Cardiac fibroblast (primary cell): ENCODE measurements at places on chromosomes 4 and X.

DNA sequence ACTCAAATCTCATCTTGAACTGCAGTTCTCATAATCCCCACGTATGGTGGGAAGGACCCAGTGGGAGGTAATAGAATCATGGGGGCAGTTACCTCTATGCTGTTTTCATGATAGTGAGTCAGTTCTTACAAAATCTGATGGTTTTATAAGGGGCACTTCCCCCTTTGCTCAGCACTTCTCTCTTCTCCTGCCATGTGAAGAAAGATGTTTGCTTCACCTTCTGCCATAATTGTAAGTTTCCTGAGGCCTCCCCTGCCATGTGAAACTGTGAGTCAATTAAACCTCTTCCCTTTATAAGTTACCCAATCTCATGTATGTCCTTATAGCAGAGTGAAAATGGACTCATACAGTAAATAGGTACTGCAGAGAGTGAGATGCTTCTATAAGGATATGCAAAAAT, 1050.6 kb upstream of the GRIA3 start:
- no peak for DNase-seq

DNA sequence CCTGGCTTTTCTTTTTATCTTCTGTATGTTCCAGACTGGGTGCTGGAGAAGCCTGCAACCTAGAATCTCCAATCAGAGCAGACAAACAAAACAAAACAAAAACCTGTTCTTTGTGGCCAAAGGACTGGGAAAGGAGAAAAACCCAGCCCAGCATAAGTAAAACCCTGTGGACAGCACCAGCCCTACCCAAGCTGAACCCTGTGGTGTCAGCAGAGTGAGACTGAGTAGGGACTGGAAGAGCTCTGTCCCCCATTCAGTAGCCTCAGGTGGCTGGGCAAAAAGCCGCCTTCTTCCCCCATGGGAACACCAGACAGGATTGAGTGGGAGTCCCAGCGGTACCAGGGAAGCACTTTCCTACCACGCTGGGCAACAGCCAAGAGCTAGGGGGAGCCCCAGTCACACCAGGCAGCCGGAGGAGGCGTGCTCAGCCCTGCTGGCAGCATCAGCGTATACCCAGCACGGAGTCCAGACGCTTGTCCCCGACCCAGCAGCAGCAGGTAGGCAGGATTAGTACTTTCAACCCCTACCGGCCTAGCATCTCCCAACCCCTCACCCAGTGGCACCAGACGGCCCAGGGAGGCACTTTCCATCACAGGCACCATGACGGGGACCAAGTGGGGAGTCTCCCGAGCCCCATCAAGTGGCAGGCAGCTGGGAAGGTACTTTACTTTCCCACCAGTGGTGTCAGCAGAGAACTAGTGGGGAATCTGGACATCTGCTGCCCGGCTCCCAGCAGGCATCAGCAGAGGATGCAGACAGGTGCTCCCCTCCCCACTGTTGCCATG, 8.6 kb upstream of the JADE3 start:
- peak; percentile 70 for DNase-seq

DNA sequence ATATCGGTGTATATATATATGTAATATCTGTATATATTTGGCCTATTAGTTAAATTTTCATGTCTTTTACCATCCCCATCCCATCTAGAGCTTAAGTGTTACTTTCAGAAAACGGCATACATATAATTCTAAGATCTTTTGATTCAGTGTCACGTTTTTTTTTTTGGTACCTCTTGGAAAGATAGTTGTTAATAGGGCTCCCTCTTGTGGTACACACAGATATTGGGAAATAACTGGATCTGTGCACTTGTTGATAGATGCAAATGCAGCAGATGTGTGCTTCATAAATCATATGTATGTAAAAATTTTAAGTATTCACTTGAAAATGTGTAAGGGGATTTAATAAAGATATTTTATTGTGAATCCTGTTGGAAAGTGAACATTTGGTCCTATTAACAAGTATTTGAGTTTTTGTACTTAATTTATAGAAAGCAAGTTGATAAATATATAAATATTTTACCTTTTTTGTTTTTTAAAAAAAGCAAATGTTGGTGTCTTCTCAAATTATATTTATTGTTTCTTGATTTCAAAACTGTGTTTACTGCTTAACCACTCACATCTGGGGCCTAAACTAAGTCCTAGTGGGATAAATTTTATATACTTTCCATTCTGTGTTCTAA, 74.7 kb downstream of the PAQR3 start:
- DNase-seq = peak; percentile 90

DNA sequence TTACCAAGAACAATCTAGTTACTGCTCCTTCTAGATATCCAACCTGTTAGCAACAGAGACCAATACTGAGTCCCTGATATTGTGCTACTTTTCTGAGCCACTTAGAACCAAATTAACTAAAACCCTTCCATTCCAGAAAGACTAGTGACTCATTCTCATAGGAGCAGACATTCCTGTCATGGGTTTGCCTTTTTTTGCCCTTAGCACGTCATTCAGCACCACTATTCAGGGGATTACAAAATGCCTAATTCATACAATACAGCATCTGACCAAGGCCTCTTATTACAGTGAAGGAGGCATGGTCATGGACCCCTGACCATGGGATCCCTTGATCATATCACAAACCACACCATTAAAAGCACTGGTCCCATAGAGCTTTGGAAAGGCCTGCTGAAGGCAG, 123.8 kb upstream of the CXCL13 start:
- DNase-seq = peak; percentile 43

- no peak for DNase-seq
Measured at GRCh38 chr4:149523039-149523438, 292.6 kb downstream of the IQCM start.

GRCh38 chr4:8731364-8731763, 138.8 kb downstream of the CPZ start:
- no peak for DNase-seq

- DNase-seq = peak; percentile 59
Measured at GRCh38 chr4:86918539-86919072, 16.2 kb upstream of the AFF1 start.

- DNase-seq = no peak
Measured at GRCh38 chr4:85946821-85947220, 413.0 kb downstream of the MAPK10 start.

DNA sequence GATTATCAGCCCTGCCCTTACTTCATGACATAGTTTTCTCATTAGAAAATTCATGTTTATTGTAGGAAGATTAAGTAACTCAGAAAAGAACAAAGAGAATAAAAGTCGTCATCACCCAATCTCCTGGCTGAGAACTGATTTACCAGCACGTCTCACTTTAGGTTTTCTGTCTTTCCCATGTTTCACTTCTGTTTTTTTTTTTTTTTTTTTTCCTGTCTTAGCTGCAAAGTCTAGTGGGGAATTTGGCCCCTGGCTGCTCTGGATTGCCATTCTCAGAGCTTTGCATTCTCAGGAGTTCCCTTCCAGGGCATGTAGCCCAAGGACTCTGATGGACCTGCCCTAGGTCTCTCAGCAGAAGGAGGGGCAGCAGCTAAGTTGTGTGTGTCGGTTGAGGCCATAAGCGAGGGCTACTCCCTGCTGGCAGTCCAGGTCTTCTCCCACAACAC, 57.8 kb downstream of the TMEM131L start:
- no peak for DNase-seq

DNA sequence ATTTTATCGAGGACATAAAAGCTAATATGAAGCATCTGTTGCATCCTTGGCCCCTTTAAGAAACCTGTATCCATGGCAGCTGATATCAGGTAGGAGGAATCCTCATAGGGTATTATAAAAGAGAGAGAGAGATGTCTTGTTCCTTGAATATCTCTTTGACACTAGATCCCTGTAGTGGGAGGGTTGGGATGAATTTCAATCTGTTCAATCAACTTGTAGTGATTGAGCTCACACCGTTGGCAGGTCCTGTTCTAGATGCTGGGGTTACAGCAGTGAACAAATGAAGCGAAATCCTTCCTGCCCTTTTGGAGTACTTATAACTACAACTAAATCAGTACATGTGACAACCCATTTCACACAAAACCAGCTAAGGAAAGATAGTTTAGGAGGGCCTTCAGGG, 35.3 kb upstream of the GATB start:
- DNase-seq = no peak

DNA sequence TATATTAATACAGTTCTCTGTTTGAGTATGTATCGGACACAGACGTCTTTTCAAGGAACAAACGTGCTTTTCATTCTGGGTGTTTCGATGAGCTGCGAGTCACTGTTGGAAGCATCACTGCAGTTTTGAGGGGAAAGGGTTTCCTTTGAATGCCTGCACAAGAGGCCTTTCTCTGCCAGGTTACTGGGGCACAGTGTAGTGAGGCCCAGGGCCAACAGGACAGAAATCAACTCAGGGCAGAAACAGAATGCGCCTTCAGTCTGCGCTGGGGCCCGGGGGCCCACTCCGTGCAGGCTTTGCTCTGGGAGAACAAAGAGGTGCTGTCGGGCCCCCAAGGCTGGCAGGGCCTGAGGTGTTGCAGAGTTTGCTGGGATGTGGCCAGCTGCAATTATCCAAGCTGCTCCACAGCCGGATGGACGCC, 2.3 kb upstream of the PPP2R3B start:
- no peak for DNase-seq

- DNase-seq = no peak
Measured at GRCh38 chr4:7549866-7550265, 115.1 kb upstream of the PSAPL1 start.

DNA sequence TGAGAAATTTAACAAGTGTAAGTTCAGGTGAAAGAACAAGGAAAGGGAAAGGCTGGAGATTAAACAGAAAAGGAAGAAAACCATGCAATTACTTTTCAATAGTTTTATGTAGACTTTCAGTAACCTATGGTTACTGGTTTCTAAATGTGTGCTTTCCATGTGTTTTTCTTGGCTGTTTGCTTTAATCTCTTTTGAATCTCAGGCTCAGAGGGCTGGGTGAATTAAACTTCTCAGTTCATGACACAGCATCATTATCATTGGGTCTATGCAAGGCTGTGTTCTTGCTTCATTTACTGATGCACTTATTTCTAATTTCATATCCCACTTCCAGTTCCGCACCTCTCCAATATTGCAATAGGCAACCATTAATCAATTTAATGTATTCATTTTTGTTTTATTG, 266.5 kb upstream of the UGT8 start:
- DNase-seq = no peak

GRCh38 chr4:134382478-134383227, 181.1 kb upstream of the PABPC4L start:
- no peak for DNase-seq

GRCh38 chrX:71637253-71637618, 18.9 kb upstream of the CXCR3 start:
- DNase-seq = no peak

DNA sequence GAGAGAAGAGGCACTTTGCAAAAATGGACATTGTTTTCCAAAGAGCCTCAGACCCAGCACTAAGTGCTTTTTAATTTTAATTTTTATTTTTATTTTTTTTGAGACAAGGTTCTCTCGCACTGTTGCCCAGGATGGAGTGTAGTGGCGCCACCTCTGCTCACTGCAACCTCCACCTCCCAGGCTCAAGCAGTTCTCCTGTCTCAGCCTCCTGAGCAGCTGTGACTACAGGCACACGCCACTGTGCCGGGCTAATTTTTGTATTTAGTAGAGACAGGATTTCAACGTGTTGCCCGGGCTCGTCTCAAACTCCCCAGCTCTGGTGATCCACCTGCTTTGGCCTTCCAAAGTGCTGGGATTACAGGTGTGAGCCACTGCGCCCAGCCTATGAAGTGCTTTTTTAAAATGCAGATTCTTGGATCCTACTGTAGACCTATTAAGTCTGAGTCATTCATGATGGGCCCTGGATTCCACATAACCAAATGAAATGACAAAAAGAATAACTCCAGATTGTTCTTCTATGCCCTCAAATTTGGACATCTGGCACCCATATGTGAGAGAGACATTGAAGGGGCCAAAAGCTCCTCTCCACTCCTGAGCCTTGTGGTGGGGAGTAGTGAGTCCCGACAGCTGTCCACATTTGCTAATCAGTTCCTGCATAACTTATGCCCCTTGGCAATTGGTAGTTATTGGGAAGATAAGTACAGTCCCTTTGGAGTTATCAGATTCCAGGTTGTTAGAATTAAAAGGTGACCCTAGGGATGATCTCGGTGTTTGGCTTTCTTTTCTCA, 3.6 kb downstream of the NOCT start:
- DNase-seq = no peak

- DNase-seq = peak; percentile 15
Measured at GRCh38 chr4:6221851-6222760, 21.8 kb upstream of the JAKMIP1 start.

GRCh38 chrX:10254739-10255138, 98.0 kb downstream of the CLCN4 start:
- no peak for DNase-seq

DNA sequence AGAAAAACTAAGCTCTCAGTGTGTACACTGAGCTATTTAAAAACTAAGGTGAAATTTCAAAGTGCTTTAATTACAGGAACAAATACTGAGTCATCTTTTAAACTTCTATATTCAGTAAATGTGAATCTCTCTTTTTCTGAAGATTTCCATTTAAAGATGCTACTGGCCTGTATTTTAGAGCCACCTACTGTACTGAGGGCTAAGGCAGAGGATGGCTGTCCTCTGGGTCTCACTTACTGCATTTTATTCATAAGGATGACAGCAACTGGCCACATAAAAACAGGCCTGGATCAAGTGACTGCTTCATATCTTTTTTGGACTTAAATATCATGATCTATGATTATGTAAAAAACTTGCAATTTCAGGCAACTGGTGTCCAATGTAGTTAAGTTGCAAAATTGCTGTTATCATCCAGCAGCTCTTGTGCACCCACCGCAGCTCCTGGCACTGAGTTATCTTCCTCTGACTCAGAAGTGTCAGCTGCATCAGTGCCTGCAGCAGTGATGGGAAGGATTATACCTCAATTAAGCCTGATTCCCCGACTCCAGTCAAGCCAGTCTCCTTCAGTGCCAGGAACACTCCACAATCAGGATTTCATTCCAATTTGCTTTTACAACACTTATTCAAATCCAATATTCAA, 1073.7 kb downstream of the PDHA2 start:
- no peak for DNase-seq

DNA sequence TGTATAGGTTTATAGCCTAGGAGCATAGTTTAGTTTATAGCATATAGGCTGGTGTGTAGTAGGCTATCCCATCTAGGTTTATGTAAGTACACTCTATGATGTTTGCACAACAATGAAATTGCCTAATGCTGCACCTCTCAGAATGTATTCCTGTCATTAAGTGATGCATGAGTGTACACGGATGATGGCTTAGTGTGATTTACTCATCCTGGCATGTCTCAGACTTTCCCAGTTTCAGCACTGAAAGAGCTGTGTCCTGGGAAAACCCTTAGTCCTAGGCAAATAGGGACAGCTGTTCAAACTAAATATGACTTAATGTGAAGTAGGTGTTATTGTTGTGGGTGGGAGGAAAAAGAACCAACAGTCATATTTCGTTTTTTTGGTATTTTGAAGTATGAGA, 264.9 kb upstream of the MAGEB18 start:
- peak; percentile 89 for DNase-seq

GRCh38 chrX:63525491-63525890, 174.4 kb upstream of the SPIN4 start:
- DNase-seq = no peak
